ENCODE measurements at places on chromosomes 6 and 20. TPM values are rescaled to one million over a fixed set of nuclear protein-coding genes. Genes with fewer than 3 reads are reported as not detected.

DNA sequence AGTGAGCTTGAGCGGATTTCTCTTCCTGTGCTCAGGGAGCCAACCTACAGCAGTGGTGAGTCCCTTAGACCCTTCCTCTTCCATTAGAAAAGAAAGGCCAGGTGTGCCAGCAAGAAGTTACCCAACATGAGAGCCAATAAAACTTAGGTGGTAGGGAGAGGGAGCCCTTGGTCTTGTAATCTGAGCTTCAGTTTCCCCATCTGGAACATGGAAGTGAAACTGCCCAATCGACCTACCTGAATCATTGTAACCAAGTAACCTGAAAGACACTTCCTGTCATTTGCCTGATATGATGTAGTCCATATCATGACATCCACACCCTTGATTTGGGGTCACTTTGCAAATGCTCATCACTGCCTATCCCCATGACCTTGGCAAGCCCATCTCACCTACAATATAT is 66.4 kb downstream of the MDGA1 start:
- no peaks in the 10 kb centered on the region for H3K36me3 ChIP-seq
- no peak for DNase-seq
- no peaks in the 10 kb centered on the region for H3K4me1 ChIP-seq
- no peak overlapping the region for H3K4me3 ChIP-seq

DNA sequence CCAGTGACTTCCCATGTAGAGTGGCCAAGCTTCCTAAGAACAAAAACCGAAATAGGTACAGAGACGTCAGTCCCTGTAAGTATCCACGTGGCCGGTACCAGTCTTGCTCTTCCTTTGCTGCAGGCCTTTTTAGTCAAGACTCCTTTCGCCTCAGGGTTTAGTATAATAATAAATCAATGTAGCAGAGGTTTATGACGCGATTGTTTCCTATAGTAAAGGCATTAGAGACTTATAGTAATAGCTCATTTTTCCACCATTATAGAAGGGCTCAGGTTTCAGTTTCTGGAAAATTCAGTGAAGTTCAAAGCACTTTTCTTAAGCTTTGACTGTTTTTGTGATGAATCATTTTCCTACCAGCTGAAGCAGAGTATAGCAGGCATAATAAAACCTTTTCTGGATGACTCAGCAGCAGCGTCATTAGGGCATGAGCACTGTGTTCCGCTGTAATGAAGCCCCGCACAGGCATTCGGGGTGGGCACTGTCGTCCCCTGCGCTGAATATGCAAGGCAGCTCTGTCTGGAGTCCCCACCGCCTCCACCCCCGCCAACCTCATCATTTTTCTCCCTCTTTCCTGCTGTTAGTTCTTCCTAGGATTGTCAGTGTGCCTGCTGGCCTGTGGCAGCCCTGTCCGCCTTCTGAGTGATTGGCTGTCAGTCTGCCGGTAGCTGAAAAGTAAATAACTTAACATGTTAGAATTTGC is 51.3 kb downstream of the PTPN1 start:
- H3K27ac ChIP-seq: peak overlapping the region; percentile 98
- DNase-seq: peak; percentile 32
- H3K4me3 ChIP-seq: peak overlapping the region; percentile 87
- peaks cover 55% of the 10 kb centered on the region for H3K36me3 ChIP-seq
- H3K4me1 ChIP-seq: peaks cover 62% of the 10 kb centered on the region

- peaks cover 1% of the 10 kb centered on the region for H3K27me3 ChIP-seq
- H3K27ac ChIP-seq: peak overlapping the region; percentile 86
- H3K4me3 ChIP-seq: peak overlapping the region; percentile 89
- DNase-seq: no peak
- H3K36me3 ChIP-seq: peaks cover 37% of the 10 kb centered on the region
- peaks cover 22% of the 10 kb centered on the region for H3K4me1 ChIP-seq
Observed at GRCh38 chr20:2663364-2663886, 591 bp downstream of the IDH3B start.

DNA sequence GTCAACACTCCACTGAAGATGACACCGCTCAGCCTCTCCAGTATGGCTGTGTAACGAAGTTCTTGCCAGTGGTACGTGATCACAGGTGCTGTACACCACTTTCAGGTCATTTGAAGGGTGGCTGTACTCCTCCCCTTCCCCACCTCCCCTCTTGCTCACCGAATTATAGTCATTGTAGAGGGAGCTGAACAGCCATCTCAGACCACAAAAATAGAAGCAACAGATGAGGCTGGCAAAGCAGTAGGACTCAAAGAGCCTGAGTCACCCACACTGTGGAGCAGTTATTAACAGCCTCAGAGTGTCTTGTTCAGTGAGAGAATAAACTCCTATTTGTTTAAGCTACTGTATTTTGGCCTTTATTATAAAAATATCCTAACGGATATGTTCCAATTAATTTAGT is 192.5 kb upstream of the MCHR2 start:
- no peak overlapping the region for H3K27ac ChIP-seq
- H3K36me3 ChIP-seq: no peaks in the 10 kb centered on the region
- H3K27me3 ChIP-seq: no peaks in the 10 kb centered on the region
- H3K4me3 ChIP-seq: no peak overlapping the region
- no peaks in the 10 kb centered on the region for H3K4me1 ChIP-seq

GRCh38 chr6:123896869-123897268 is 93.2 kb downstream of the NKAIN2 start:
- H3K4me3 ChIP-seq: no peak overlapping the region
- DNase-seq: no peak
- no peak overlapping the region for H3K27ac ChIP-seq
- H3K4me1 ChIP-seq: no peaks in the 10 kb centered on the region

DNA sequence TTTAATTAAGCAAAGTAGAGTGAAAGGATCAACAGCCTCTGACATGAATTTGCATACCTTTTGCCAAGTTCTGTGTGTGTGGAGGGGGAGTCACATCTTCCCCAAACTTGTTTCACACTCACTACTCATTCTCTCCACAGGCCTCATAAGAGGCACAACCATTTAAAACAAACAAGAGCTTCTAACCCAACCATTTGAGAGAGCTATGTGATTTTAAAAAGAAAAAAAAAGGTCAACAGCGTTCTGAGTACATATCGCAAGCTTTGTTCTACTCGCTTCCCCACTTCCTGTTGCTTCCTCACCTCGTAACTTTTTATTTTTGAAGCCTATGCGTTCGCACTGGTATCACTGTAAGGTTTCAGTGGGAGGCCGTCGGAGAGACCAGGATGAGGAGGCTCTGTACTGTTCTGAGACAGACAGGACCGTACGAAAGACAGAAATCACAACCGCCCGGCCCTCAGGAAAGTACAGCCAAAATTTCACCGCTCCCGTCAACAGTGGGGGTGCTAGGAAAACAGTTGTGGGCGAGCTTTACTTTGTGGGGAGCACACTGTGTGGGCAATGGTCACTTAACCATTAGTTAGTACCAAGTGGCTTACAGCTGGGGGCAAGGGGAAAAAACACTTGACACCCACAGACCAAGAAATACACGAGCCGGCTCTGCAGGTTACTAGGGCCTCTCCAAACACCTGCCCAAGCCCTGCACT is 61.3 kb downstream of the TRERF1 start:
- peaks cover 92% of the 10 kb centered on the region for H3K4me1 ChIP-seq
- H3K36me3 ChIP-seq: peaks cover 23% of the 10 kb centered on the region
- no peaks in the 10 kb centered on the region for H3K27me3 ChIP-seq

DNA sequence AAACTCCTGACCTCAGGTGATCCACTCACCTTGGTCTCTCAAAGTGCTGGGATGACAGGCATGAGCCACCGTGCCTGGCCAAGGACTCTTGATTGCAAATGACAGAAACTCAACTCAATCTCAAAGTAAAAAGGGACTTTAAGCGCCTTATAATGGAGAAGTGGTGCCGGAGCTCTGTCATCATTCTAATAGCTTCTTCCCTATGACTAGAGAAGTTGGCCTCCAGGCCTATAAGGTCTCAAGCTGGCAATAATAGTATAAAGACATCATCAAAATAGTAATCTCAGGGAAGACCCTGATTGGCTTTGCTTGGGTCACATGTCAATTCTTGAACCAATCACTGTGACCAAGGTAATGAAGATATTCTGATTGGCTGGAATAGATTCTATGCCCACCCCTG is 8.5 kb upstream of the KIAA1755 start:
- no peaks in the 10 kb centered on the region for H3K36me3 ChIP-seq
- H3K27ac ChIP-seq: no peak overlapping the region
- no peaks in the 10 kb centered on the region for H3K4me1 ChIP-seq
- H3K4me3 ChIP-seq: no peak overlapping the region

GRCh38 chr6:69801225-69801624 is 4.4 kb upstream of the LMBRD1 start:
- no peak overlapping the region for H3K27ac ChIP-seq
- no peak for DNase-seq
- H3K36me3 ChIP-seq: no peaks in the 10 kb centered on the region
- peaks cover 8% of the 10 kb centered on the region for H3K27me3 ChIP-seq
- no peak overlapping the region for H3K4me3 ChIP-seq
- peaks cover 11% of the 10 kb centered on the region for H3K4me1 ChIP-seq

DNA sequence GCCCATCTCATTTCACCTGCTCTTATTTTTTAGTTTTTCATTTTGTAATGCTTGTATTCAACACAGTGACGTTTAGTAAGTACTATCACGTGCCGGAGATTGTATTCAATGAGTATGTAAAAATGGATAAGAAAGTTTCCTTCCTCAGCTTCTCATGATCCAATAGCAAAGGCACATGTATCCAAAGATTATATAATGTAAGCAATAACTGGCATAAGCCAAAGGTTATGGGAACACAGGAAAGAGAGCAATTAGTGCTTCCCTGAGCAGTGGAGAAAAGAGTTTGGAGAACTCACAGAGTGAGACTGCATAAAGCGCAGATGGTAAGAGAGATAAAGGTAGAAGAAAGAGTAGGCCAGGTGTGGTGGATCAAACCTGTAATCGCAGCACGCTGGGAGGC is 21.8 kb upstream of the LTV1 start:
- no peaks in the 10 kb centered on the region for H3K27me3 ChIP-seq
- H3K4me3 ChIP-seq: no peak overlapping the region
- no peak for DNase-seq
- no peaks in the 10 kb centered on the region for H3K4me1 ChIP-seq
- no peak overlapping the region for H3K27ac ChIP-seq
- H3K36me3 ChIP-seq: peaks cover 6% of the 10 kb centered on the region

GRCh38 chr6:7691675-7692452 is 34.0 kb upstream of the BMP6 start:
- no peaks in the 10 kb centered on the region for H3K4me1 ChIP-seq
- H3K27ac ChIP-seq: no peak overlapping the region
- peaks cover 8% of the 10 kb centered on the region for H3K27me3 ChIP-seq
- no peak for DNase-seq
- no peaks in the 10 kb centered on the region for H3K36me3 ChIP-seq

DNA sequence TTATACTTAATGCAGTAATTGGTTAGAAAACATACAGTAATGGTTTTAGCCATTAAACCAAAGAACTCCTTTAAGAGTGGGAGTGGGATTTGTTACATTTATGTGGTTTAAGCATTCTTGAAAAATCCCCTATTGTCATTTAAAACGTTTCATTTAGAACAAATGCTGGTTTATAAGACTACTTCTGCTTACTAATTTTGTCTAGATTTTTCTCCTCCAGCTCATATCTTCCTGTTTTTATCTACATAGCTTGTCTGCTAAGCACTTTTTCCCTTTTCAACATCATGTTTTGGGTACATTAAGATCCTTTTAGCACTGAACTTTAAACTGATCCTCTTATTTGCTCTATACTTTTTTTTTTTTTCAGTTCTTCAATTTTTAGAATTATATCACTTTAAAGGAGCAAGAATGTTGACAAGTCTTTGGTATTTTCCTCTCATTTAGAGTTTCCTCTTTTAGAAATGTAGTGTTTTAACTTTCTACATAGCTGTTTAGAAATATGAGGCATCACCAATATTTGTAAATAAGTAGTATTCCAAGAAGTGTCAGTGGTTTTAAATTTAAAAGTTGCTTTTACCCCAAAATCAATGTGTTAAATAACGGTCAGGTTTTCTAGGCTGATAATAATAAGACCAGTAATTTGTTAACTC is 80.9 kb downstream of the SESN1 start:
- no peak for DNase-seq
- no peaks in the 10 kb centered on the region for H3K36me3 ChIP-seq
- H3K27ac ChIP-seq: no peak overlapping the region
- H3K4me1 ChIP-seq: peaks cover 15% of the 10 kb centered on the region

DNA sequence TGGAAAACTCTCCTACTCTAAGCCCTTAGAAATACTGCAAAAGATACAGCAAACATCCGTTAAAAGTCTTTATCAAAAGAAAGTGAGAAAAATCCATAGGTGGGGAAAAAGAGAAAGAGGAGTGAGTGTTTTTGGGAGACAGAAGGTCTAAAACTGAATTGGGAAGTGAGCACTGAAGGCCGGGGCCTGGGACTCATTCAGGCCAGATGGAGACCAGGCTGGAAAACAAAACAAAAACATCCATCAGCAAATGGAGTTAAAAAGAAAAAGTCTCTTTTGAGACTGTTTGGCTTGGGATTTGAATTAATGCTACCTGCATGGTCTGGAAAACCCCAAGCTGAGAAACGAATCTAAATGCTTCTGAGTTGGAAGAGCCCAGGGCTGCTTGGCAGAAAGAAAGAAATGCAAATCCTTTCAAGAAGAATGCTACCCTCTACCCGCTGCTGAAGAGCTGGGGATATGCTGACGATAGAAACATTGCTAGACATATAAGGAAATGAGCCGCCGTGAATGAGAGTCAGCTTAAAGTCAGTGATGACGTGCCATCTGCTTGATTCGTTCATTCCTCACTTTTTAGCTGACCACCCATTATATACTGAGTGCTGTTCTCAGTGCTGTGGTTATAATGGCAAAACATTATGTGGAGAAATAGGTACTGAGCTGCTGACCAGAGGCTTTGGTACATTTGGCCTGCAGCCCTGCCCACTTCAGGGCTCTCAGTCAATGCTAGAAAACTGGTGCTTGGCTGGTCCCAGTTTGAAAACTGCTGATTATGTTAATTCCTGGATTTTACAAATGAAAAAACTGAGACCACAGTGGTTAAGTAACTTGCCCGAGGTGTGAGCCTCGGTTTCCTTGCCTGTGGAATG is 28.0 kb upstream of the TULP4 start:
- H3K36me3 ChIP-seq: peaks cover 17% of the 10 kb centered on the region
- H3K4me3 ChIP-seq: no peak overlapping the region
- H3K4me1 ChIP-seq: peaks cover 37% of the 10 kb centered on the region
- no peak for DNase-seq
- H3K27ac ChIP-seq: no peak overlapping the region

DNA sequence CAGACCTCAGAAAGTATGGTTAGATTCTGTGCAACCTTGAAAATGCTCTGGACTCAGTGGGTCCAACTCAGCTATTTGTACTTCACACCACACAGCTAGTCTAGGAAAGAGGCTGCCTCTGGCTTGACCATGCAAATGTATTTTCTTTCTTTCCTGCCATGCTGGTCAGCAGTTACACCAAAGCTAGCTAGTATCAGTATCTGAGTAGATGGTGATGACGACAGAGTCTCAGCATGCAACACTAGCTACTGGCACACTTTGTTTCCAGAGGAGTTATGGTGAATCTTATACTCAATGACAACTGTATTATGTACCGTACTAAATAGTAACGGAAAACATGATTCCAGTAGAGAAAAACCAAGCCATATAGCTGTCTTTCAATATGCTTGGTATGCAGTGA is 96.6 kb upstream of the POPDC3 start:
- H3K27ac ChIP-seq: no peak overlapping the region
- H3K36me3 ChIP-seq: peaks cover 27% of the 10 kb centered on the region
- H3K4me1 ChIP-seq: no peaks in the 10 kb centered on the region

The TULP1 gene
- not detected for total RNA-seq

The ESF1 gene
- total RNA-seq: 30.3 TPM

The POM121L2 gene
- total RNA-seq: not detected

The MCHR2 gene
- not detected for total RNA-seq

The CST5 gene
- not detected for total RNA-seq

The CGAS gene
- total RNA-seq: 47.6 TPM

The PCSK2 gene
- not detected for total RNA-seq

The FERMT1 gene
- 0.93 TPM for total RNA-seq

The SIRPA gene
- not detected for total RNA-seq

The GNRH2 gene
- 2.1 TPM for total RNA-seq

The CPXM1 gene
- 0.76 TPM for total RNA-seq

Data from activated T-helper 1 cell treated with anti-CD3 and anti-CD28 coated beads, Interleukin-12 subunit alpha, Interleukin-12 subunit beta, Interleukin-2, Interleukin-4 antibody, amounts not matched to agents 30 ng/mL and 10 ng/mL and 1 ng/mL, durations not matched to agents 14 hours and 24 hours and 36 hours (primary cell).